ENCODE measurements at places on chromosomes 1 and 21.
A peak's percentile ranks its signal among the peaks of the same experiment; 100 is the strongest.

DNA sequence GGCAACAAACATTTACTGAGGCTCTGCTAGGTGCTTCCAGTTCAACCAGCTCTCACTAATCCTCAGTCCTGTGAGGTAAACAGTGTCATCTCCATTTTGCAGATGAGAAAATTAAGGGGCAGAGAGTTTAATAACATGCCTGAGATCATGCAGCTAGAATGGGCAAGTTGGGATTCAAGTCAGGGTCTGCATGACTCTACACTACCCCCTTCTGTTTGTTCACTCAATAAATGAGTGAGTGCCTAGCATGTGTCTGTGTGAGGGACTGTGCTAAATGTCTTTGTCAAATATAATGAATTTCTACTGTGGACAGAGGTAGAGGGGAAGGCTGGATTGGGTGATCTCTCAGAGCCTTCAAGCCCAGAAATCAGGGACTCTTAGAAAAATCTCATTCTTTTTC lies 4.5 kb downstream of the PEF1 start:
- peaks cover 12% of the 10 kb centered on the region for H3K4me1 ChIP-seq
- DNase-seq = no peak
- H3K36me3 ChIP-seq = peaks cover 5% of the 10 kb centered on the region
- no peaks in the 10 kb centered on the region for H3K27me3 ChIP-seq
- no peak overlapping the region for H3K4me3 ChIP-seq
- H3K27ac ChIP-seq = no peak overlapping the region

DNA sequence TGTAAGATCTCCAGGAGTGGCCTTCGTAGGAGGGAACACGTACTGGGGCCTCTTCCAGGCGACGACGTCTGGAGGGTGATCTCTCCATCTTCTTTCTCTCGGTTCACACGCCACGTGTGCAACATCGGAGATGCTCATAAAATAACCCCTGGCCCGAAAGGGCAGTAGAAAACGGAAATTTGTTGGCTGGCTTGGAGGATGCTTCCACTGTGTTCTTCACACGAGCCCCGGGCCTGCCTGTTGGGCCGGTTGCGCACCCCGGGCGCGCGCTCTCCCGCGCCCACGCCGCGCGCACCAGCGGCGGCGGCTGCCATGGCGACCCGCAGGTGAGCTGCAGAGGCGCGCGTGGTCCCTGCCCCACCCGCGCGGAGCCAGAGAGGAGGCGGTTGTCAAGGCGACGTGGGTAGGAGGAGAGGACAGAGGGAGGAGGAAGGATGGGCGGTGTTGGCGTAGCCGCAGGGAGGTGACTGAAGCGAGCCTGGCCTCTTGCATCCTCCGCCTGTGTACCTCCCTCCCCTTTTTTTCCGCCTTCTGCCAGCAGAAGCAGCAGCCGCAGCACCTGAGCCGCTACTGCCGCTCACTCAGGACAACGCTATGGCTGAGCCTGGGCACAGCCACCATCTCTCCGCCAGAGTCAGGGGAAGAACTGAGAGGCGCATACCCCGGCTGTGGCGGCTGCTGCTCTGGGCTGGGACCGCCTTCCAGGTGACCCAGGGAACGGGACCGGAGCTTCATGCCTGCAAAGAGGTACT lies at the start of gene ELAPOR1:
TSS of gene ELAPOR1 (plus strand) at position 526 of the 752 bp plus-strand sequence. CDS start at position 595, 69 bp downstream.
- H3K27me3 ChIP-seq = peaks cover 63% of the 10 kb centered on the region
- H3K4me1 ChIP-seq = peaks cover 19% of the 10 kb centered on the region
- H3K36me3 ChIP-seq = no peaks in the 10 kb centered on the region
- peak; percentile 29 for DNase-seq

DNA sequence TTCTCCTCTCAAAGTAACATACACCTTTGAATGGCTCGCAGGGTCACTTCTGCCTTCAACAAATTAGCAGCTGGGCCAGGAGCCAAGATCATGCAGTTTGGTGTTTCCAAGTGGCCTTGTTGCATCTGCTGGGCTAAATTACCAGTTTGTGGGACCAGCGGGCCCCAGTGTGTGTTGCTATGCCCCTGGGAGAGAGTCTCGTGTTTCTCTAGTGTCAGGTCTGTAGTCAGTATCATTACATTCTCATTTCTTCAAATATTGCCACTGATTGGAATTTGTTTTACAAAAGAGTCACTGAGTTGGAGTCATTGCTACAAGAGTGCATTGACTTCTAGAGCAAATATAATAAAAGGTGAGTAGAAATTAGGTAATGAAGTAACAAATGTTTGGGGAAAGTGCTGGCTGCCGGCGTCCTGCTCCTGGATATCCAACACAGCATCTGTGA lies 35.5 kb downstream of the RHOU start:
- peaks cover 45% of the 10 kb centered on the region for H3K27me3 ChIP-seq
- DNase-seq = no peak
- H3K4me1 ChIP-seq = no peaks in the 10 kb centered on the region
- no peaks in the 10 kb centered on the region for H3K36me3 ChIP-seq
- H3K4me3 ChIP-seq = no peak overlapping the region

- H3K4me3 ChIP-seq = no peak overlapping the region
- no peaks in the 10 kb centered on the region for H3K4me1 ChIP-seq
- H3K27me3 ChIP-seq = peaks cover 15% of the 10 kb centered on the region
These were observed 126.7 kb upstream of the CACHD1 start for GRCh38 chr1:64343105-64343822.

- H3K36me3 ChIP-seq = no peaks in the 10 kb centered on the region
- peak; percentile 46 for DNase-seq
- no peak overlapping the region for H3K4me3 ChIP-seq
- peaks cover 44% of the 10 kb centered on the region for H3K27me3 ChIP-seq
These were observed 9.1 kb downstream of the OLIG1 start for GRCh38 chr21:33078907-33079582.

DNA sequence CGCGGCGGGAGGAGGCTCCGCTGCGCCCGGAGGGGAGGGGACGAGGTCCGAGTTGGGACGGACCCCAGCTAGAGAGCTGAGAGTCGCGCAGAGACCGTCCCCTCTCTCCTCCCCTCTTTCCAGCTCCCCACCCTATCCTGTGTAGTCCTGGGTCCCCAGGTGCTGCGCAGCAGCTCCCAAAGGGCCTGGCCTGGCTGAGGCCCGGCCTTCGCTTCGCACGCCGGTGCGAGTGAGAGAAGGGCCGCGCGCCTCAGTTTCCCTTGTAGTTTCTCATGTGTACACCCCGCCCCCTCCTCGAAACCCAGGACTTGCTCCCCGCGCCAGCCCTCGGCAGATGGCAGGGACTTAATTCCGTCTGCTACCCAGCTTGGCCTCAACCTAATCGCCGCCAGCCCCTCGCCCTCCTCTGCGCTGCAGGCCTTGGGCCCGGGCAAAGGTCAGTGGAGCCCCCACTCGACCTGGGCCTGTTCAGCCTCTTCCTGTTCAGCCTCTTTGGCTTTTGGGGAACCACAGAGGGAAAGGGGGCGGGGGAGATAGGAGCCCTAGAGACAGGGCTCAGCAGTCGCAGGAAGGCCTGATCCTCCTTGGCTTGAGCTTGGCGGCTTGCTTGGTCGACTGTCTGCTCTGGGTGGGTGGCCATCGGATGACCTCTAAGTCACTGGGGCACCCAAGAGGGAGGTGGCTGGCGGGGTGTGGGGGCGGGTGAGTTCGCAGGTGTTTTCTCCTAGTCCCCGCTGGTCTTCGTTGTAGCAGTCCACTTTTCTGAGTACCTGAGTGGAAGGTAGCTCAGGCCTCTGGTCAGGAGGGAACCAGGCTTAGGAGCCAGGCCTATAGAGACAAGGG lies 1.0 kb downstream of the ZNF687 start:
- peak overlapping the region; percentile 95 for H3K4me3 ChIP-seq
- peak; percentile 35 for DNase-seq
- H3K27ac ChIP-seq = peak overlapping the region; percentile 22
- H3K36me3 ChIP-seq = peaks cover 31% of the 10 kb centered on the region

DNA sequence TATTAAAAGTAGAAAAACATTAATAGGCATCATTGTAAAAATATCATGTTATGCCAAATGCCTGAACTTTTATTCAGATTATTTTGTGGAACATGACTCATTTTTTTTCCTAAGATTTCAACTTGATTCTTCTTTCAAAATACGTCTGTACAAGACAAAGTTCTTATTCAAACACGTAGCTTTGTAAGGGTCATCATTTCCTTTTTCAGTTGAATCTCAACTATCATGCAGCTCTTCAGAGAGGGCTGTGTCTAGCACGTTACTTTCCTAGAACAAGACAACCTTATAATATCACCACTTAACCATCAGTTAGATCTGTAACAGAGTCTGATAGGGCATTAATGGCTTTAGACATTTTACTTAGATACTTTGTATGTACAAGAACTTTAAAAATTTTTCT lies 608.9 kb downstream of the AMY1C start:
- no peak for DNase-seq
- H3K27ac ChIP-seq = no peak overlapping the region

- peaks cover 14% of the 10 kb centered on the region for H3K4me1 ChIP-seq
- peaks cover 6% of the 10 kb centered on the region for H3K36me3 ChIP-seq
- no peak overlapping the region for H3K4me3 ChIP-seq
- DNase-seq = peak; percentile 58
These were observed 23.8 kb downstream of the CLIC4 start for GRCh38 chr1:24768873-24769605.

- peaks cover 57% of the 10 kb centered on the region for H3K27me3 ChIP-seq
- no peak overlapping the region for H3K27ac ChIP-seq
- H3K4me1 ChIP-seq = no peaks in the 10 kb centered on the region
- no peak overlapping the region for H3K4me3 ChIP-seq
These were observed 54.1 kb downstream of the KLHDC7A start for GRCh38 chr1:18534810-18535205.

- H3K36me3 ChIP-seq = no peaks in the 10 kb centered on the region
- no peaks in the 10 kb centered on the region for H3K27me3 ChIP-seq
- DNase-seq = no peak
These were observed 23.1 kb downstream of the NEK2 start for GRCh38 chr1:211652371-211652770.

DNA sequence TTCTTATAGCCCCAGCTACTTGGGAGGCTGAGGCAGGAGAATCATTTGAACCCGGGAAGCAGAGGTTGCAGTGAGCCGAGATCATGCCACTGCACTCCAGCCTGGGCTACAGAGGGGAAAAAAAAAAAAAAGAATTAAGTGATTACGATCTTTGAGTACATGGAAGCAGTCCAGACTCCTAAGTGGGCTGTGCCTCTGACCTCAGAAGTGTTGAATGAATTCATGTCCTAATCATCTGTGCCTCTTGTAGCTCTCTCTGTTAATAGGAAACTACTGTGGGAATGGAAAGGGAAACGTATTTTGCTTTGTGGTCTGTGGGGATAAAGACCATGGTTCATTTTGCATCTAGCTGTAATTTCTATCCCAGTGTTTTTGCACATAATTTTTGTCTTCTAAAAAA lies 8.4 kb upstream of the IVNS1ABP start:
- DNase-seq = peak; percentile 73
- H3K36me3 ChIP-seq = no peaks in the 10 kb centered on the region
- no peaks in the 10 kb centered on the region for H3K4me1 ChIP-seq
- no peak overlapping the region for H3K4me3 ChIP-seq

DNA sequence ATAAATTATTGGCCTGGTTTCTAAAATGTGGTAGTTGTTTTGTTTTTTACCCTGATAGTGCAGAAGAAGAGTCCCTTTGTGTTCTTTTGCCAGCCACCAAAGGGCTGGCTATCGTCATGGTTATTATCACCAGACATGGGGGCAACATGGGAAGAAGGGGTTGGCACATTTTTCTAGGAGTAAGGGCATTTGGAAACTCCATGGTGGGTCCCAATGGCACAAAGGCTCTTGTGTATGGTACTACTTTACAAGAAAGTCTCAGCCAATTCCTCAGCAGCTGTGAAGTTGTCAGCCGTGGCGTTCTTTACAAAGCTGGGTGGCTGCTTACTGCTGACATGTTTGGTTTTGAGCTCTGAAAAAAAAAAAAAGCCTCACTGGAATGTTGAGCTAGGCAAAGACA lies 330.4 kb upstream of the ESRRG start:
- no peaks in the 10 kb centered on the region for H3K4me1 ChIP-seq
- no peaks in the 10 kb centered on the region for H3K27me3 ChIP-seq
- DNase-seq = no peak
- H3K36me3 ChIP-seq = no peaks in the 10 kb centered on the region
- no peak overlapping the region for H3K4me3 ChIP-seq

DNA sequence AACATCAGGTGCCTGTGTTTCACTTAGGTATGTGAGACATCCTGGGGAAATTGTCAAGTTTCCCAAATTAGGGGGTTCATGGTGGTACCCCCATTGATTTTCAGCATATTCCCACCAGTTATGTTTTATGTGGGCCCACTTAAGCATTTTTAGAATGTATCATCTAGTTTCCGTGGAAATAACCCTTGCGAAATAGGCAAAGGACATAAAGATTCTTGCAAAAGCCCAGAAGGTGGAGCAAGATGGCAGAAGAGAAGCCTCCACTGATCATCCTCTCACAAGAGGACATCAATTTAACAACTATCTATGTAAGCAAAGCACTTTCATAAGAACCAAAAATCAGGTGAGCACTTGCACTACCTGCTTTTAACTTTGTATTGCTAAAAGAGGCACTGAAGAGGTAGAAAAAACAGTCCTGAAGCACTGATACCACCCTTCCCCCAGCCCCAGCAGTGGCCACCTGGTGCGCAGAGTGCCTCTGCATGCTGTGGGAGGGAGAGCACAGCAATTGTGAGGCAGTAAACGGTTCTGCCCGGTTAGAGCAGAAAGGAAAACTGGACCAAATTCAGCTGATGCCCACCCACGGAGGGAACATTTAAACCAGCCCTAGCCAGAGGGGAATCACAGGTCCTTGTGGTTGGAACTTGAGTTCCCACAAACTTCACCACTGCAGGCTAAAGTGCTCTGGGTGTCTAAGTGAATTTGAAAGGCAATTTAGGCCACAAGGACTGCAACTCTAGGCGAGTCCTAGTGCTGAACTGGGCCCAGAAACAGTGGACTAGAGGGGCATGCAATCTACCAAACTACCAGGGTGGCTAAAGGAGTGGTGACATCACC lies 23.2 kb downstream of the MCOLN2 start:
- peak; percentile 51 for DNase-seq
- H3K27me3 ChIP-seq = no peaks in the 10 kb centered on the region
- no peak overlapping the region for H3K4me3 ChIP-seq
- H3K27ac ChIP-seq = no peak overlapping the region

GRCh38 chr1:243974451-243975292 lies 76.4 kb upstream of the ZBTB18 start:
- peaks cover 4% of the 10 kb centered on the region for H3K4me1 ChIP-seq
- H3K27me3 ChIP-seq = peaks cover 6% of the 10 kb centered on the region
- H3K4me3 ChIP-seq = no peak overlapping the region

GRCh38 chr1:227845519-227845918 lies 30.0 kb downstream of the PRSS38 start:
- H3K36me3 ChIP-seq = no peaks in the 10 kb centered on the region
- H3K27me3 ChIP-seq = peaks cover 7% of the 10 kb centered on the region
- H3K4me1 ChIP-seq = no peaks in the 10 kb centered on the region
- DNase-seq = no peak

DNA sequence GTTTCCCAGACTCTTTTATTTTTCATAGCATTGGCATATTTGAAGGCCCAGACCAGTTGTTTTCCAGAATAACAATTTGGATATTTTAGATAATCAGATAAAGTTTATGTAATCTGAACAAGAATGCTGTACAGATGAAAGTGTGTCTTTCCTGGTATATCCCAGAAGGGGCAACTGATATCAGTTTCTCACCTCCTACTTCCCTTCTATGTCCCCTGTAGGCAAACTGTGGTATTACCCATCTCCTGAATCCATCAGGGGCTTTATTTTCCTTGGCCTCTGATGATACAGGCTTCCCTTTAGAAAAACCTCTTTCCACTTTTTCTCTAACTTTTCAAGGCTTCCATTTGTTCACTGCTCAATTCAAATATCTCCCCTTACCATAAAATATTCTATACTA lies 87.5 kb upstream of the RGS1 start:
- H3K27me3 ChIP-seq = no peaks in the 10 kb centered on the region
- no peak overlapping the region for H3K4me3 ChIP-seq
- H3K27ac ChIP-seq = no peak overlapping the region

Data from mesenchymal stem cell (in vitro differentiated cells and primary cell).